ENCODE measurements at places on chromosomes 5 and 9.

GRCh38 chr5:44312374-44312773 is 76.8 kb downstream of the FGF10 start:
- DNase-seq, result no peak

DNA sequence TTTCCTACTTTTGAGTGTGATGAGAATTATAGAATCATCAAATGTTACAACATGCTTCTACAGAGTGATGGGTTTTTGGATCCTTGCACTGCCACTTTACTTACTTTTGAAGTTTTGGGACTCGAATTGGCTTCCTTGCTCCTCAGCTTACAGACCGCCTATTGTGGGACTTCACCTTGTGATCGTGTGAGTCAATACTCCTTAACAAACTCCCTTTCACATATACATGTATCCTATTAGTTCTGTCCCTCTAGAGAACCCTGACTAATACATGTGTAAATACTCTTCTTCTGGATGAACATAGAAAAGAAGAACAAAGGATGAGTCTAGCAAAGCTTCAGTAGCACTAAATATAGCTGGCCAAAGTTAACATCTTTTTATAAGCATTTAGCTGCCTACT is 98.7 kb upstream of the PDE4D start:
- no peak for DNase-seq

DNA sequence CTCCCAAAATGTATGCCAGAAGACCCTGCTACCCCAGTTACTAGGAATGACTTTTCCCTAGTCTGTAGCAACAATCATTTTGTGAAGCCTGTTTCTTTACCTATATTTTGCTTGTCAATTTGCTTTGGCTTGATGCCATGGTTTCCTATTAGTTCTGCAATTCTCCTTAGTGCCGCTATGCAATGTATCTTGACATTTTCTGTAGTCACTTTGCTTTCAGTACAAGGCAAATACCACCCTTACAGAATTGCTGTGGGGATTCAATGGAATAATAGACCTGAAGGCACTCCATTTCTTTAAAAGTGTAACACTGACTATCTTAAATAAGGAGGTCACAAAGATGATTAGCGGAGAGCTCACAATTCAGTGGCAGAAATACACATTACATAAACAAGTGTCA is 291.1 kb downstream of the NR2F1-AS1 start:
- no peak for DNase-seq

GRCh38 chr5:17839848-17840247 is 205.6 kb downstream of the TAF11L14 start:
- no peak for DNase-seq

GRCh38 chr5:110268985-110269384 is 457.5 kb downstream of the TMEM232 start:
- DNase-seq, result no peak

GRCh38 chr5:127925916-127926315 is 157.7 kb upstream of the SLC12A2 start:
- no peak for DNase-seq

Data from cerebellar nuclear complex (tissue), 1 donor.